DND-41 (cell line): ENCODE measurements at places on chromosomes 11 and 22.

DNA sequence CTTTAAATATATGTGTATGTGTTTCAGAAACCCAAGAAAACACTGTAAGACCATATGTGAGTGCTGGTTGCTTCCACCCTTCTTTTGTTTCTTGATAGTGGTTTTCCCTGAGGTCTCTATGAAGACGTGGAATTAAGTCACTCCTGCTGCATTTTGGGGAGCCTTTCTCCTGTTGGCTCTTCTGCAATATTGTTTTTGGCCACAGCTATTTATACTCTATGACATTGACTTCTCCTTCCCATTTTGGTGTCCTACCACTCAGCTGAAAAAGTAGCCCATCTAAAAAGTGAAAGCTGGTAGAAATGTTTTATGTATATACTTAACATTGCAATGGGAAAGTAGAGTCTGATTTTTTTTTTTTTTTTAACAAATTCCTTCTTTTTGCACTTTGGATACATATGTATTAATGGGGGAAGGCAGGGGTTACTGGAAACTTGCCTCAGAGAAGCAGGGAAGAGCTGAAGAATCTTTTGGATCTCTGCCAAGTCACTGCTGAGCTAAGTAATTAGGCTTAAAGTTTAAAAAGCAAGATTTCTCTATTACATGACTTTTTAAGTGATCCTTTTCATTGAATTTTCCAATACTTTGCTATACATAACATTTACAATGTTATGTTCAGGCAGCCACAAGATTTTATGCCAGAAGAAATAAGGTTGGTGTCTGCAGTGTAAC is 1.8 kb downstream of the TTC17 start:
- DNase-seq, result no peak
- no peaks in the 10 kb centered on the region for H3K27me3 ChIP-seq
- H3K36me3 ChIP-seq, result peaks cover 13% of the 10 kb centered on the region
- peak overlapping the region; percentile 79; the same call in 1 of the 2 replicates for H3K27ac ChIP-seq
- H3K4me3 ChIP-seq, result peak overlapping the region; percentile 77
- peaks cover 38% of the 10 kb centered on the region for H3K4me1 ChIP-seq

GRCh38 chr22:40426594-40427333 is 56.4 kb downstream of the SGSM3 start:
- H3K27me3 ChIP-seq, result no peaks in the 10 kb centered on the region
- peaks cover 88% of the 10 kb centered on the region for H3K36me3 ChIP-seq
- no peak overlapping the region for H3K4me3 ChIP-seq
- no peaks in the 10 kb centered on the region for H3K4me1 ChIP-seq
- H3K27ac ChIP-seq, result no peak overlapping the region

DNA sequence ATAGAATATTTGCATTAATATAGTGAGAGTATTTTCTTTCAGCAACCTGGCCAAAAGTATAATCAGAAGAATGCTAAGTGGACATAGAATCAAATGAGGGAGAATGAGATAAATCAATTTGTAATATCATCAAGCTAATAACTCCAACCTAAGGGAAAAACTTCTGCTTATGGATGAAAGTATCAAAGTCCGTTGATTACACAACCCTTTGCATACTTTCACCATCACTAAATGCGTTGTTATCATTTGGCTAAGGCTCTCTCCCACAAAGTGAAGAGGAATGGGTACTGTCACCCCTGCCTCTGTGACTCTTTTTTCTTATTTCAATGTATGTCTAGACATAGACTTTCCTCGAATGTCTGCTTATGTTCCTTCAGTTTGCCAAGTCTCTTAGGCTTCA is 16.4 kb upstream of the CASP4 start:
- no peaks in the 10 kb centered on the region for H3K4me1 ChIP-seq
- H3K27ac ChIP-seq, result no peak overlapping the region
- DNase-seq, result no peak
- H3K27me3 ChIP-seq, result no peaks in the 10 kb centered on the region
- H3K36me3 ChIP-seq, result no peaks in the 10 kb centered on the region

GRCh38 chr11:3340025-3340424 is 38.9 kb downstream of the ZNF195 start:
- H3K27me3 ChIP-seq, result no peaks in the 10 kb centered on the region
- no peaks in the 10 kb centered on the region for H3K4me1 ChIP-seq
- no peak for DNase-seq
- H3K27ac ChIP-seq, result no peak overlapping the region
- H3K4me3 ChIP-seq, result no peak overlapping the region

DNA sequence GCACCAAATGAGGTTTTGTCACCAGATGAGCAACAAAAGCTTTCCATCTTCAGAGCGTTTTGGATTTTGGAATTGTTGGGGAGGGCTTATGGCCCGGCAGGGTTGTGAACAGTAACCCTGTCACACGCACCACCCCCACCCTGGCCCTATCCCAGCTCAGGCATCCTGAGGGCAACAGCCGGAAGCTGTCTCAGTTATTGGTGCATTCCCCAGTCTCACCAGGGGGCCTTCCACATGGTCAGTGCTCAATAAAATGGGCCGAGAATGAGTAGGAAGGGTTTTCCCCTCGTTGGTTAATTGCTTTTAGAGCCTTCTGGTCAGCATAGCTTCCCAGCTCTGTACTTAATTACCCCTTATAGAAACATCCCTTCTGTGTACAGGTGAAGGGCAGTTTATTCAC is 46.0 kb downstream of the LRP5 start:
- H3K27ac ChIP-seq, result no peak overlapping the region
- H3K36me3 ChIP-seq, result peaks cover 42% of the 10 kb centered on the region
- DNase-seq, result no peak
- H3K4me1 ChIP-seq, result no peaks in the 10 kb centered on the region

DNA sequence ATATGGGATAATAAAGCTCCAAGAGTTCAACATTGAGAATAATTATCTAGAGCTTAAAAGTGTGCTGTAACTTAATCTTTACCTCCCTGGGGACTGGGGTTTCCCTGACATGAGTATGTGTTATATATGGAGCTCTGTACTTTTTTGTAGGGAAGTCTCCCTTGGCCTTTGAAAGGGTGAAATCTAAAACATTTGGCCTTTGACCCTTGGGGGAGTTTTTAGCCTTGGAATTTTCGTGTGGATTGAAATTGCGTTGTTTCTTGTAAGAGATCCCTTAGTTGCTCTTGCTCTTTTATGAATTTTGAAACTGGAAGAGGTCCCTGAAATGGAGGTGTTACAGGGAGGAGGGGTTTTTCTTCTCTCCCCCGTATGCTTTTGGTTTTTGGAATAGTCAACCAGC is 450.0 kb downstream of the NELL1 start:
- H3K4me3 ChIP-seq, result no peak overlapping the region
- H3K27me3 ChIP-seq, result no peaks in the 10 kb centered on the region
- no peaks in the 10 kb centered on the region for H3K4me1 ChIP-seq
- no peaks in the 10 kb centered on the region for H3K36me3 ChIP-seq

- DNase-seq, result no peak
- no peaks in the 10 kb centered on the region for H3K36me3 ChIP-seq
- no peak overlapping the region for H3K4me3 ChIP-seq
- H3K27ac ChIP-seq, result no peak overlapping the region
- no peaks in the 10 kb centered on the region for H3K27me3 ChIP-seq
Observed at GRCh38 chr11:64120951-64121569, 44.9 kb downstream of the MACROD1 start.

DNA sequence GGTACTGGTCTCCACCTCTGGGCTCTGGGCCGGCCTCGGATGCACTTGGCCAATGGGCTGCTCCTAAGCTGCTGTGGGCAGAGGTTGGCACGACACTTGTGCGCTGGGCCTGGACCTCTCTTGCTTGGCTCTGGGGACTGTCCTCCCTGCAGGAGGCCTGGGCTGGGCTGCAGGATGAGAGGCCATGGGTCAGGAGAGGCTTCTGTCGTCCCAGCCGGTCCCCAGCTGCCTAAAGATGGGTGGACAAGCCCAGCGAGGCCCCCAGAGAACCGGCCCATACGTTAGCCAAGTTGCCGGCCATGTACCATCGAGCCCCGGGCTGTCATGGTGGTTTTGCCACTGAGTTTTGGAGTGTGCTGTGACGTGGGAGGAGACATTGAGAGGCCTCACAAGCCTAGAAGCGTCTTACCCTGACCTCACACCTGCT is 1.6 kb upstream of the CCDC188 start:
- H3K27ac ChIP-seq, result no peak overlapping the region
- no peaks in the 10 kb centered on the region for H3K27me3 ChIP-seq
- no peaks in the 10 kb centered on the region for H3K36me3 ChIP-seq
- no peak overlapping the region for H3K4me3 ChIP-seq

DNA sequence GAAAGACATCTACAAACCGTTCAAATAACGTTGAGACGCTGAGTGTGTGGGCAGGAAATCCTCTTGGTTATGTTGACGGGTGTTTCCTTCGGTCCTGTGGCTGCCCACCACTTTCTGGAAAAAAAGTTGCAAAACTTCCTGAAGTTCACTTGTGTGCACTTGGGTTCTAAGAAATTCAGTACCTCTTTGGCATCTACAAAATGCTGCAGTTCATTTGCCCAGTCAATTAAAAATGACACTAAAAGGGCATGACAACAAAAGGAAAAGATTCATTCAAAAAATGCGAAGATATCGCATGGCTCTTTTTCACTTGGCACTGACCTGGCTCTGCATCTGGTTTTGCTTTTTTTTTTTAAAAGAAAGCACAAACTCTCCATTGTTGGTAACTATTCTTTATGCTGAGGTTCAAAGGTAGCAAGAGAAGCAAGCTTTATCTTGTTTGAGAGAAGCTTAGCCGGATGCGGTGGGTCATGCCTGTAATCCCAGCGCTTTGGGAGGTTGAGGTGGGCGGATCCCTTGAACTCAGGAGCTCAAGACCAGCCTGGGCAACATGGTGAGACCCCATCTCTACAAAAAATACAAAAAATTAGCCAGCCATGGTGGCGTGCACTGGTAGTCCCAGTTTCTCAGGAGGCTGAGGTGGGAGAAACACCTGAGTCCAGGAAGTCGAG is 10.6 kb upstream of the XBP1 start:
- H3K4me1 ChIP-seq, result peaks cover 96% of the 10 kb centered on the region
- peak overlapping the region; percentile 99 for H3K27ac ChIP-seq
- peak; percentile 91 for DNase-seq

DNA sequence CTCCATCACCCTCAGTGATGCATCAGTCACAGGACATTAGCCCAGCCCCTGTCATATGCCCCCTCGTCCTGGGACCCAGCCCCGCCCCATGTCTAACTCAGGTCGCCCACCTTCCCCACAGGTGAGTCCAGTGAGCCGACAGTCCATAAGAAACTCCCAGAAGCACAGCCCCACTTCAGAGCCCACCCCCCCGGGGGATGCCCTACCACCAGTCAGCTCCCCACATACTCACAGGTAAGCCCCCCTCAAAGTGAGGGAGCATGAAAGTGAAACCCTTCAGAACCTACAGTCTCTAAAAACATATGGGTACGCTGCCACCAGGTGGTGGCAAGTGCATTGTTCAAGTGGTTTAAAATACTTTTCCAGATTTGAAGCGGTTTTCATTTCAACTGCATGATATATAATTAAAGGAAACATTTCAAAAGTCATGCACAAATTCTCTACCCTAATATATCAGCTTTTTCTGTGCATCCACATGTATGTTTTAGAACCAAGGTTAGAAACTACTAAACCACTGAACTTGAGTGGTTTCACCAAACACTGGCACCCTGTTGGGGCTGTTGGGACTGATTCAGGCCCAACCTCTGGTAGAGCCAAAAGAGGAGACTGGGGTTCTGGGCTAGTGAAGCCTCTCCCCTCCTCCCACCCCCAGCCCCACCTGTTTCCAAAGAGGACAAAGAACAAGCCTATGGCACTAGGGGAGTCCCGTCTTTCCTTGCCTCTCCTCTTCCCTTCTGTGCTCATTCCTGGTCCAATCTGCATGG is 17.3 kb downstream of the EPS8L2 start:
- H3K36me3 ChIP-seq, result no peaks in the 10 kb centered on the region
- no peaks in the 10 kb centered on the region for H3K27me3 ChIP-seq
- H3K4me1 ChIP-seq, result peaks cover 7% of the 10 kb centered on the region
- DNase-seq, result peak; percentile 57
- no peak overlapping the region for H3K27ac ChIP-seq

DNA sequence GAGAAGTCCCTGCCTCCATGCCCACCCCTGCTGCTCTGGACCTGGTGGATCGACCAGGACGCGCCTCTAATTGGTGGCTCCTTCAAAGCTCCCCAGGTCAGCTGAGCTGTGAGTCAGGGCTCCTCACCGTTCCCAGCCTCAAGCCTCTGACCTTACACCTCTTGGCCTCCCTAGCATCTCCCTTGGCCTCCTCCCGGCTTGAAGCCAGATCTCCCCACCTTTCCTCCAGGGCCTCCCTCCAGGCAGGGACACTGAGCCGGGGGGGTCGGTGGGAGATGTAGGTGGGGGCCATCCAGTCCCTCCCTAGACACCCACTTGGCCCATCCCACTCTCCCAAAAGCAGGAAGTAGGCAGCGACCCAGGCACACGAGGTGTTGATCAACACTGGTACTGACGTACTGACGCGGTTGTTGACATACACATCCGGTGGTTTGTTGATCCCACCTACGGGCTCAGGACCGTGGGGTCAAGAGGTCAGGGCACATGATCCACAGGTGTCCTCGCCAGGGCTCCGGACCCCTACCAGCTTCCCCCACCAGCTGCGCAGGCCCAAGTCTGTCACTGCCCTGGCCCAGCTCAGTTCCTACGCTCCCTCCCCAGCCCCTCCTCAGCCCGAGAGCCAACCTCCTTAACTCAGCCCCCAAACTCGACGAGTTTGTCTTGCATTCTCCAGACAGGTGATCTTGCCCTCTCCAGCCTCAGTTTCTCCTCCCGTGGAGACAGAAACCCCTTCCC is 802 bp downstream of the ATG2A start:
- H3K4me3 ChIP-seq, result peak overlapping the region; percentile 71
- peaks cover 32% of the 10 kb centered on the region for H3K4me1 ChIP-seq
- no peaks in the 10 kb centered on the region for H3K27me3 ChIP-seq
- H3K36me3 ChIP-seq, result peaks cover 30% of the 10 kb centered on the region
- peak overlapping the region; percentile 75 for H3K27ac ChIP-seq
